ENCODE measurements at places on chromosomes 3 and 15. TPM values are rescaled to one million over a fixed set of nuclear protein-coding genes. Genes with fewer than 3 reads are reported as not detected.

The DNAH12 gene
- total RNA-seq = 0.22 TPM

The MAP4 gene
- total RNA-seq = 319 TPM

The MKRN2OS gene
- total RNA-seq = not detected

The RNF111 gene
- 57.4 TPM for total RNA-seq

The PP2D1 gene
- not detected for total RNA-seq

GRCh38 chr15:54029081-54029480, 50.8 kb downstream of the UNC13C start:
- H3K4me1 ChIP-seq = no peaks in the 10 kb centered on the region
- DNase-seq = no peak
- no peaks in the 10 kb centered on the region for H3K36me3 ChIP-seq
- peaks cover 2% of the 10 kb centered on the region for H3K27me3 ChIP-seq

GRCh38 chr3:73667889-73668288, 43.1 kb upstream of the PDZRN3 start:
- no peak for DNase-seq
- H3K4me1 ChIP-seq = no peaks in the 10 kb centered on the region
- H3K27ac ChIP-seq = no peak overlapping the region
- H3K4me3 ChIP-seq = no peak overlapping the region
- H3K36me3 ChIP-seq = no peaks in the 10 kb centered on the region

DNA sequence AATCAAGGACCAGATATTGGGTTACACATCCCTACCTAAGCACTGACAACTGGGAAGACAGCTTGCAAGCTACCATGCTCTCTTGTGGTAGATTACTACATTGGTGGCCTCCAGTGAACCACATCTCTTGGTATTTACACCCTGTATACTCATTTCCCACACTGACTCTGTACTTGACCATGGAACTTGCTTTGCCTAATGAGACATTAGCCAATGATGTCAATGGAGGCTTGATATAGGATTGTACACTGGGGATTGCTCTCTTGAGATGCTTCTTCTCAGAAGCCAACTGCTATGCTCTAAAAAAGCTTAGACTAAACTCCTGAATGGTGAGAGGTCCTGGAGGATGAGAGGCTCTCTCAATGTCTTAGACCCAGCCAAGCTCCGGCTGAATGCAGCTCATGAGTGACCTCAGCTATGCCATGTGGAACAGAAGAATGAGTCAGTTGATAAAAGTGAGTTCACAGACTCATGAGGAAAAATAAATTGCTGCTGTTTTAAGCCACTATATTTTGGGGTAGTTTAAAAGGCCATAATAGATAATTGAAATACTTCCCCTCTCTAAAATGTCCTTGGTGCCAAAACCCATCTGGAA, 61.5 kb upstream of the GALNT15 start:
- no peaks in the 10 kb centered on the region for H3K4me1 ChIP-seq
- peaks cover 4% of the 10 kb centered on the region for H3K36me3 ChIP-seq
- no peaks in the 10 kb centered on the region for H3K27me3 ChIP-seq
- no peak for DNase-seq
- H3K27ac ChIP-seq = no peak overlapping the region

DNA sequence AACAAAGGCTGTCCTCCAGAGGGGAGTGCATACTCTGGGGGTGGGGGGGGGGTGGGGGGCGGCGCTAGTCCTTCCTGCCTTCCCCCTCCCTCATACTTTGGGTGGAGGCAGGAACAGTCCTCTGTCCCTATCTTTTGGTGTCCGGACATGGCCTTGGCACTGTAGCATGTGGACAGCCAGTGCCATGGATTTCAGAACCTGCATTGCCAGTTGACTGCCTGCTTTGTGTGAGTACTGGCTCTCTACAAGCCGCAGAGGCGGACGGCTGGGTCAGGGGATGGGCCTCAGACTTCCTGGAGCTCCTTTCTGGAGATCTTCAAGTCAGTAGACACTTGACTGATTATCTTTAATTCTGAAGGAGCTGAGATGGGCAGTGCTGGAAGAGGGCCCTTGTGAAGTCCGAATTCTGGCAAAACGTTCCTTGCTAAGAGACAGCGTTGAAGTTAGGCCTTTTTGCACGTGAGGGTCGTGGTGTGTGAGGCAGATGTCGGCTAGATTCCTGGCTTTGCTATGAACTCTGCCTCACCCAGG, 2.5 kb downstream of the CLDN11 start:
- H3K4me3 ChIP-seq = no peak overlapping the region
- H3K36me3 ChIP-seq = no peaks in the 10 kb centered on the region
- no peak overlapping the region for H3K27ac ChIP-seq
- DNase-seq = no peak
- peaks cover 2% of the 10 kb centered on the region for H3K4me1 ChIP-seq

GRCh38 chr3:42134867-42135464, 43.8 kb downstream of the TRAK1 start:
- peaks cover 16% of the 10 kb centered on the region for H3K4me1 ChIP-seq
- DNase-seq = no peak
- H3K27ac ChIP-seq = no peak overlapping the region
- peaks cover 12% of the 10 kb centered on the region for H3K27me3 ChIP-seq
- H3K36me3 ChIP-seq = peaks cover 7% of the 10 kb centered on the region

DNA sequence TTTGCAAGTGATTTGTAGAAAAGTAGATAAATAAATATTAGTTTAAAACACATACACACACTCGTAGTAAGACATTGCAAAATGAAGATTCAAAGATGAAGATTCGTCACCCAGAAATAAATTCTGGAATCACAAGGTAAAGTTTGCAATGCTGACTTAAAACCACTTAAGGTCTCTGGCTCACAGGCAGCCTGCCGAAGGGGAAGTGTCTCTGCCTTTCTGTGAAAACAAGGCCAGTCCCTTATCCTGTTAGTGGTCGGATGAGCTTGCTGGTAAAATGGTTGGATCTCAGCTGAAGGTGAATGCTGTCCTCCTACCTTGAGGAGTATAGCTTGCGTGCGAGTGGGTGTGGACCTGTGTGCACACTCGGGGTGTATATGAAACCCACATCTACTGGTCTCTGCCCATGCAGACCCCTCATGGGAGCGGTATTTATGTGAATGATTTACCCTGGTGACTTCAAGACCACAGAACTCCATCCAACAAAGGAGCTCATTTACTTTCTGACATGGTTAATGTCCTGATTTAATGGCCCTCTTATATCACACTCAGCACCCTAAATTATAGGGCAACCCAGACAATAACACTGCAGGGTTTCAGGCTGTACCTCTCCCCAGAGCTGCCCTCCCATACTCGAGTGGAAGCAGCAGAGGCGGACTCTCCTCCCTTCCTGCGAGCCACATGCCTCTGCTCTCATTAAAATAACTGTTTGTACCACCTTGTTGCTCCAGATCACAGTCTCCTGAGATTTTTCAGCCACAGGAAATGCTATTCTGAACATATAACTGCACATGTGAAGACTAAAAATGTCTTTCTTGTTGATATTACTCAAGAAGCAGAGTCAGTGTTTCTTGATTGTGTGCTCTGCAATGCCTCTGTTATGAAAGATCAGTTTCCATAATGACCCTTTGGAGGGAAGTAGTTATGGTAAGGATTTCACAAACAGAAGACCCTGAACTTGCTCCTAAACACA, 45.9 kb upstream of the ALDH1A3 start:
- H3K36me3 ChIP-seq = no peaks in the 10 kb centered on the region
- H3K4me1 ChIP-seq = peaks cover 29% of the 10 kb centered on the region
- DNase-seq = no peak
- H3K27me3 ChIP-seq = no peaks in the 10 kb centered on the region

GRCh38 chr3:193640165-193640715, 47.2 kb downstream of the OPA1 start:
- no peak overlapping the region for H3K27ac ChIP-seq
- H3K27me3 ChIP-seq = no peaks in the 10 kb centered on the region
- H3K4me1 ChIP-seq = no peaks in the 10 kb centered on the region

DNA sequence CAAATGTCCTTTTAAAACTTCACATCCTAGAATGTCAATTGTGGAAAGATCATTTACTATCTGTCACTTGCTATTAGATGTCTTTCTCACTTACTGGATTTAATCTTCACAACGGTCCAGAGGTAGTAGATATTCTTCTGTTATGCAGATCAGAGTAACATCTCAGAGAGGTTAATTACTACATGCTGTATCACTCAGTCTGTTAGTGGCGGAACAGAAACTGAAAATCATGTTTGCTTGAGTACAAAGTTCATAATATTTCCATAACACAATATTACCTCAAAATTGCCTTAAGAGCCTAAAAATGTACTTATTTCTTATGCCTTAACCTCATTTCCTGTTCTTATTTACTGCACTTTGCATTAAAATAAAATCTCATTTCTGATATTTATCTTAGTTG, 28.6 kb upstream of the GPR149 start:
- H3K27me3 ChIP-seq = no peaks in the 10 kb centered on the region
- no peaks in the 10 kb centered on the region for H3K36me3 ChIP-seq
- no peak for DNase-seq
- no peak overlapping the region for H3K4me3 ChIP-seq
- no peak overlapping the region for H3K27ac ChIP-seq

DNA sequence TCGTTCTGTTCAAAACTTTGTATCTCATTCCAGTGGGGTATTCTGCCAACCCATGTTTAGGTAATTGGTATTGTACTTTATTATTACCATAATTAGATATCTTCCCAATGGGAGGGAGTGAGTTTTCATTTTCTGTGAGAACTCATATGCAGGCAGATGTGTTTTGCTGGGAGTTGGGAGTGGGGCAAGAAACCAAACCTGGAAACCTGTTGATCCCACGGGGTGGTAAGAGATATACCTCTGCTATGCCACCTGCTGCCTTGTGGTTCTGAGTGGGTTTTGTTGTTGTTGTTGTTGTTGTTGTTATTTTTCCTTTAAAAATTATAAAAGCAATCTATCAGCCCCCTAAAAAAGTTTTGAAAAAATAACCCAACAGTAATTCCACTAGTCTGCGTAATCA, 32.1 kb downstream of the ZNF592 start:
- DNase-seq = no peak
- peaks cover 5% of the 10 kb centered on the region for H3K36me3 ChIP-seq
- H3K4me3 ChIP-seq = no peak overlapping the region
- no peak overlapping the region for H3K27ac ChIP-seq

- DNase-seq = no peak
- peaks cover 5% of the 10 kb centered on the region for H3K4me1 ChIP-seq
- H3K4me3 ChIP-seq = no peak overlapping the region
- no peak overlapping the region for H3K27ac ChIP-seq
These were observed 54.3 kb downstream of the AAGAB start for GRCh38 chr15:67199881-67200763.

DNA sequence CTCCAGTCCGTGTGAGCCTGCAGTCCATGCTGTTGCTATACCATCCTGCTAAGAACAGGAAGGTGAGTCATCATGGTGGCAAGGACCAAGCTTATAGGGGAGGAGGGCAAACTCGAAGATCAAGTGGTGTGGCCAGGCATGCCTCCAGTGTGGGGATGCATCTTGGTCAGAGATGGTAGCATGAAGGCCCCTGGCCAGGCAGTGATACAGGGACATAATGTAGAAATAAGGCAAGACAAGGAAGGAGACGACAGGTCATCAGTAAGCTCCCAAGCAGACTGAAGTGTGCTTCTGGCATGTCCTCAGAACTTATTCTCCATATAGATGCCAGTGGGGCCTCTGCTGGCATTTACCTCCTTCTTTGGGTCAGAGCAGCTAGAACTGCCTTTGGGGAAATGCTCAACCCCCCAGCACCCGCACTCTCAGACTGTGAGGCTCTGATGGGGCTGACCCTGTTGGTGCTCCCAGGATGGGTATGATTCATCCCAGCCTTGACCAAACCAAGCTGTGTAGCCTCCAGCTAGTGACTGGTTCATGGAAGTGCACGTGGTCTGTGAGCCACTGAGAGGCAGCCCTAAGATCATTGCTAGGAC, 52.5 kb upstream of the ATP2B2 start:
- H3K36me3 ChIP-seq = peaks cover 10% of the 10 kb centered on the region
- no peak overlapping the region for H3K27ac ChIP-seq
- peak overlapping the region; percentile 49 for H3K4me3 ChIP-seq
- DNase-seq = no peak
- H3K27me3 ChIP-seq = peaks cover 8% of the 10 kb centered on the region
- H3K4me1 ChIP-seq = peaks cover 41% of the 10 kb centered on the region

DNA sequence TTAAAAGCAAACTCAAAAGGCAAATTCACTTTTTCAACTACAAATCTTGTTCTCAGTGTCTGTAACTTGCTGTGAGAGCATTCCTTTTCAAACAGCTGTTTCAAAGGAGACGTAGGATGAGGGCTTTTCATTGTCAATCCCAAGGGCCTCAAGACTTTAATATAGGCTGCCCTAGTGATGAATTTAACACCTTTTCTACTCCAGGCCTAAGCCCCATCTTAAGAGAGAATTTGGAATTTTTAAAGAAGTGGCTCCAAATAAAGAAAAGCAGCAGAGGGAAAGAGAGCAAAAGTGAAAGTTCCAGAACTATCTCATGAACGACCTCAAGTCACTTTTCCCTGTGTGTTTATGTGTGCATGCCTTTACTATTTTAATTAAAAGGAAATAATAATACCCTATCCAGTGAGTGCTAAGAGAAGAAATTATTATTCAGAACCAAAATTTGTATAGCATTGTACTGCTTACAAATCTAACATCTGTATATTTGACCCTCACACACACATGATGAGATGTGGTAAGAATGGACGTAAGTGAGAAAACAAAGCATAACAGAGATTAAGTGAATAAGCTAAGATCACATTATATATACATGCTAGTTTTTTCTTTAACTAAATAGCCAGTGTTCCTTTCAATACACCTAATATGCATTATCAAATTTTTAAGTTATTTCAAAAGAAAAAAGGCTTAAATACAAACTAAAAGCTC, 196.4 kb downstream of the VGLL3 start:
- DNase-seq = no peak
- H3K36me3 ChIP-seq = no peaks in the 10 kb centered on the region
- no peak overlapping the region for H3K27ac ChIP-seq
- H3K4me1 ChIP-seq = no peaks in the 10 kb centered on the region
- H3K27me3 ChIP-seq = no peaks in the 10 kb centered on the region

DNA sequence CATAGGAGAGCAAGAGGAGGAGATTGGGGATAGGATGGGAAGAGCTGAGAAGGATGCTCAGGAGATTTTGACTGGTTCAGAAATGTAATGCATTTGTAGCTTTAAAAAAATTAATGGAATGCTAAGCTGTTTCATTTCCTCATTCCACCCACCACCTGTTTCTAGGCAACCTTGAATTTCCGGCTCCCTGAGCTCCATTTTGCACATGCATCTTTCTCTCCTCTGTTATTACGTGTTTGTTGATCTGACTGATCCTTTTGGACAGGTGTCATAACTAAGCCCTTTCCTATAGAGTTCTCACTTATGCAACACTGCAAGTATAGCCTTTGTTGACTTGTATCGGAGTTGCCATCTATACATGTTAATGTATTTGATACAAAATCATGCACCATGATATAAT, 4.3 kb downstream of the TMPRSS7 start:
- no peaks in the 10 kb centered on the region for H3K27me3 ChIP-seq
- H3K27ac ChIP-seq = no peak overlapping the region
- peaks cover 6% of the 10 kb centered on the region for H3K4me1 ChIP-seq
- DNase-seq = no peak
- peaks cover 4% of the 10 kb centered on the region for H3K36me3 ChIP-seq

- H3K4me3 ChIP-seq = no peak overlapping the region
- no peaks in the 10 kb centered on the region for H3K36me3 ChIP-seq
- H3K4me1 ChIP-seq = no peaks in the 10 kb centered on the region
- H3K27ac ChIP-seq = no peak overlapping the region
- no peaks in the 10 kb centered on the region for H3K27me3 ChIP-seq
These were observed 180.0 kb downstream of the CD47 start for GRCh38 chr3:107910713-107911259.

All from glutamatergic neuron (in vitro differentiated cells).